Stimulated activated CD4-positive, alpha-beta T cell treated with anti-CD3 and anti-CD28 coated beads, Interleukin-2, amount 100 ng/mL, for 4 hours (primary cell): ENCODE measurements at places on chromosomes 13 and 19.

- DNase-seq: peak; percentile 61
Observed at GRCh38 chr19:3785451-3785937, 687 bp downstream of the MATK start.

- no peak for DNase-seq
Observed at GRCh38 chr13:111937777-111938311, 129.1 kb upstream of the SOX1 start.

- no peak for DNase-seq
Observed at GRCh38 chr13:37173214-37173613, 67.8 kb upstream of the CSNK1A1L start.

DNA sequence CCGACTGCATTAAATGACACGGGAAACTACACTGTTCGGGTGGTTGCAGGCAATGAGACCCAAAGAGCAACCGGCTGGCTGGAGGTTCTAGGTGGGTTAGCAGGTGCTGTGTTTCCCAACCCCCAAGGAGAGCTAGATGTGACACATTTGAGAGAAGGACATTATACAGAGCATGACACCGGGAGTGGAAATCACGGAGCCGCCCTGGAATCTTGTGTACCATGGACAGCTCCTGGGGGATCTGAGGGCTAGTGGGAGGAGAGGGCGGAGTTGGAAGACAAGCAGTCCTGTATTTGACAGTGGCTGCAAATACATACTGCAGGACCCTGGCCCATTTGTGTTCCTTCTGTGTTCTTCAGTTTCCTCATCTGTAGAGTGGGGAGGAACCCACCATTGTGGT, 2.3 kb downstream of the CEACAM18 start:
- no peak for DNase-seq

DNA sequence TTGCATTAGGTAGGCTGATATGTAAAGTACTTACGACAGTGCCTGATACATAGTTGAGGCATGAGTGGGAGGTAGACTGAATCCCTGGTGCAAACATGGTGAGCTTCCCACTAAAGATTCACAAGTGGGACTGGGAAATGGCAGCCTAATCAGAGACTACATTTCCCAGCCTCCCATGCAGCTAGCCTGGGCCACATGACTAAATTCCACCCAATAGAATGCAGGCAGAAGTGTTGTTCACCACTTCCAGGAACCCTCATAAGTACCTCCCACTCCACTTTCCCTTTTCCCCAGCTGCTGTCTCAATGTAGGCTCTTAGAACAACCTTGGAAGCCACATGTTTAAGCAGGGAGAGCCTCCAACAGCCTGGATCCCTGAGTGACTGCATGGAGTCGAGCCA, 104.9 kb downstream of the CACNA1A start:
- no peak for DNase-seq

DNA sequence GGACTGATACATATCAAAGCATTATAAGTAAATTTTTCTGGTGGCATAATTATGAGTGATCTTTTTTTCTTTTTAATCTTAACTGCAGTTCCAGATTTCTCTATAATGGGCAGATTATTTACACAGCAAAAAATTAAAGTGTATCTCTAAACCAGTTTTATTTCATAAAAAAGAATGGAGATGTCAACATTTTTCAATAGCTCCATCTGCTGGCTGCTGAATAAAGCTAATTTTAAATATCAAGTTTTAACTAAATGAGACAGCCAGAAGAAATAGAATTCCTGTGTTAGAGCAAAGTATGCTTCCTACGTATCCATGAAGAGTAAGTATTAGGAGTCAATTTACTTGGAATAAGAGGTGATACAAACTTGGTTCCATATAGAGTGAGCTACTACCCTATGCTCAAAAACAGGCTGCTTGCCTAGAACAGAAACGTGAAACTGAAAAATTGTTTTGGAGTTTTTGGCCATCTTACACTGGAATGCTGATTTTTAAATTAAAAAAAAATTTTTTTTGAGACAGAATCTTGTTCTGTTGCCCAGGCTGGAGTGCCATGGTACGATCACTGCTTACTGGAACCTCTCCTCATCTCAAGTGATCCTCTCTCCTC, 5.0 kb upstream of the PDS5B start:
- DNase-seq: no peak

- no peak for DNase-seq
Observed at GRCh38 chr13:100710176-100710575, 35.6 kb upstream of the TMTC4 start.

DNA sequence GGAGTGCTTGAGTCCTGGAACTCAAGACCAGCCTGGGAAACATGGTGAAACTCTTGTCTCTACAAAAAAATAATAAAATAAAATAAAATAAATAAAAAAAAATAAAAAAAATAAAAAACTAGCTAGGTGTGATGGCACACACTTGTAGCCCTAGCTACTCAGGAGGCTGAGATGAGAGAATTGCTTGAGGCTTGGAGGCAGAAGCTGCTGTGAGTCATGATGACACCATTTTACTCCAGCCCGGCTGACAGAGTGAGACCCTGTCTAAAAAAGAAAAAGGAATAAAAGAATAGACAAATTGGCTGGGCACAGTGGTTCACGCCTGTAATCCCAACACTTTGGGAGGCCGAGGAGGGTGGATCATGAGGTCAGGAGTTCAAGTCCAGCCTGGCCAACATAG, 1168.9 kb downstream of the SLITRK5 start:
- no peak for DNase-seq

- no peak for DNase-seq
Observed at GRCh38 chr19:46524308-46524707, 28.6 kb upstream of the PNMA8B start.

GRCh38 chr19:49937750-49938381, 8.6 kb upstream of the NUP62 start:
- DNase-seq: peak; percentile 57

- DNase-seq: no peak
Observed at GRCh38 chr19:12784871-12785430, 6.3 kb upstream of the JUNB start.

DNA sequence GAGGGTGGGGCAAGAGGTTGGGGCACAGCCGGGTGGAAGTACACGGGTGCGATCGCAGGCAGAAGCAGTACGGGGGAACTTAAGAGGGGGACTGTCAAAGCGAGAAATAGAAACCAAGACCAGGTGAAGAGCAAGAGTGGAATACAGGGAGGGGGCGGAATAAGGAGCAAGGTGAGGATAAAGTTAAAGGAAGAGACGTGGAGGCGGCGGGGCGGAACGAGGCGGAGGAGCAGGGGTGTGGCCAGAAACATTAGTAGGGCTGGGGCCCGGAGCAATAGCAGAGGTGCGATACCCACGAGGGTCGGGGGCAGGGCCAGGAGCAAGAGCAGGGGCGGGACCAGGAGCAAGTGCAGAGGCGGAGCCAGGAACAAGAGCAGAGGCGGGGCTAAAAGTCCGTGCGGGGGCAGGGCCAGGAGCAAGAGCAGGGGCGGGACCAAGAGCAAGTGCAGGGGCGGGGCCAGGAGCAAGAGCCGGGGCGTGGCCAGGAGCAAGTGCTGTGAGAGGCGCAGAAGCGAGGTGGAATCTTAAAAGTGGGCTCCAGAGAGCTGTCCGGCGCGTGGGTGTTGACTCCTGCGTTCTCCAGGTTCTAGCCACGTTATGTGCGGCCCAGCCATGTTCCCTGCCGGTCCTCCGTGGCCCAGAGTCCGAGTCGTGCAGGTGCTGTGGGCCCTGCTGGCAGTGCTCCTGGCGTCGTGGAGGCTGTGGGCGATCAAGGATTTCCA, 1.2 kb downstream of the CATSPERG start:
- peak; percentile 95 for DNase-seq

DNA sequence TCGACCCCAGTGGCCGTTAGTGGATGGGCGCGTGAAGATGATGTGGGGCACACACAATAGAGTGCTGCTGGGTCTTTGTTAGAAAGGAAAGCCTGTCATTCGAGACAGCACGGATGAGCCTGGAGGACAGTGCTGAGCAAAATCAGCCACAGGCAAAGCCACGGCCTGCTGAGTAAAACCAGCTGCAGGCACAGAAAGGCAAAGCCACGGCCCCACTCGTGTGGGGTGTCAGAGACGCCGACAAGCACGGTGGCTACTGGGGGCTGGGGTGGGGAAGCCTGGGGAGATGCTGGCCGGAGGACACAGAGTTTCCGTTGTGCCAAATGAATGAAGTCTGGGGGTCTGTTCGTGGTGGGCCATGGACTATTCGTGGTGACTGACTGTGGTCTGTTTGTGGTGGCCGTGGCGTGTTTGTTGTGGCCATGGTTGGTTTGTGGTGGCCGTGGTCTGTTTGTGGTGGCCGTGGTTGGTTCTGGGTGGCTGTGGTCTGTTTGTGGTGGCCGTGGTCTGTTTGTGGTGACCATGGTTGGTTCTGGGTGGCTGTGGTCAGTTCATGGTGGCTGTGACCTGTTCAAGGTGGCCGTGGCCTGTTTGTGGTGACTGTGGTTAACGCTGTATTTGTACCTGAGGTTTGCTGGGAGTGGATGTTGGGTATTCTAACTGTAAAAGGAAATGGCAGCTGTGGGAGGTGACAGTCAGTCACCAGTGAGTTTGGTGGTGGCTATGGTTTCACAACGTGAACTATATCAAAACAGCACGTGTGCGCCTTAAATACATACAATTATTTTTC, 36.3 kb downstream of the MCF2L start:
- no peak for DNase-seq

DNA sequence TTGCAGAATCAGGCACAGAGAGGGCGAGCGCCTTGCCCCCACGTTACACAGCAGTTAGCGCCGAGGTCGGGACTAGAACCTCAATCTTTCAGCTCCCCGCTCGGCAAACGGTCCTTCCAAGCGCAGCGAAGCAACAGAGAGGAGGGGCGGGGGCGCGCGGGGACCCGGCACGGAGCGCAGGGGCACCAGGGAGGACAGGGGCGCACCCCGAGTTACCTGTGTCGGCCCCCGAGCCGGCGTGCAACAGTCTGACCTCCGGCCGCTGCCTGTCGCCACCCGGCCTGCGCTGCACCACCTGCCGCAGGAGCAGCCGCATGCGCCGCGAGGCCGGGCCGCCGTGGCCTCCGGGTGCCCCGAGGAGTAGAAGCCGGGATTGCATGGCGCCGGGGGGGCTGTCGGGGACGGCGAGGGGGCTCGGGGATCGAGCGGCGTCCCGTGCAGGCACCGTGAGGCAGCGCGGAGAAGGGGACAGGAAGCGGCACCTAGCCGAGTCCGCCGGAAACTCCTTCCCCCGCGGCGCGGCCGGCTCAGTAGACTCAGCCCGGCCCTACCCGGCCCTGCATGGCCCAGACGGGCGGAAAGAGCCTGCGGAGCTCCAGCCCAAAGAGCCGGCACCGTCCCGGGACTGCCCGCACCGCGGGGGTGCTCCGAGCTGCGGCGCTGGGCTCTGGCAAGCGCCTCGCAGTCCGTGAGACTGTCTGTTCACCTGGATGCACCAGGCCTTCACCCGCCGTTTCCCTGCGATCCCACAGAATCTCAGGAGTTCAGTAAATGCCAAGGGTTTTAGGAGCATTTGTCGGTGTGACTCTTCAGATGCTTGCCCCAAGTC, at the start of gene VWA8:
VWA8 (minus strand) TSS at position 473 of the 829 bp plus-strand sequence; CDS start at position 379, 94 bp downstream.
- peak; percentile 70 for DNase-seq

DNA sequence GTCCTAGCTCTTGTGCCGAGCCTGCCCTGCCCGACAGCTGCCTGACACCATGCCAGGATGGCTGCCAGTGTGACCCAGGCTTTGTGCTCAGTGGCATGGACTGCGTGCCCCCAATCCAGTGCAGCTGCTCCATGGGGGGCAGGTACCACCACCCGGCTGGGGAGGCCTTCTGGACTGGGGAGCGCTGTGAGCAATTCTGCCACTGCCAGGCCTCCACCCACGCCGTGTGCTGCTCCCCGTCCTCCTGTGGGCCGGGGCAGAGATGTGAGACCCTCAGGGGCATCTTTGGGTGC, 9.4 kb upstream of the FXYD3 start:
- no peak for DNase-seq

DNA sequence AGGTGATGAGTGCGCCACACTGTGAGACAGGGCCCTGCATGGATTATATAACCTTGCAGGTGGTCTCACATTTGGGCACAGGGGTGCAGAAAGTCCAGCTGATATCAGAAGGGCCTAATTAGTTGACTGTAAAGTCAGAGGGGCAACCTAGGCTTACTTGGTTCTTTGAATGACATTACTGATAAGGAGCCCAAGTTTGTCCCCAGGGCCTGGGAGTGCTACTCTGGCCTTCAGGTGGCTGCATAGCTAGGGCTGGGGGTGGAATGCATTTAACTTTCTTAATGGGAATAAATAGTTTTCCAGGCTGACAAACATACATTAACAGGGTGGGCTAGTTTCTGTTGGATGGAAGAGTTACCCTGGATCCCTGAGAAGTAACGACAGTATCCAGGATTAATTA, 3.3 kb downstream of the WDR87 start:
- no peak for DNase-seq

- no peak for DNase-seq
Observed at GRCh38 chr13:45396533-45397095, 21.6 kb downstream of the SLC25A30 start.

DNA sequence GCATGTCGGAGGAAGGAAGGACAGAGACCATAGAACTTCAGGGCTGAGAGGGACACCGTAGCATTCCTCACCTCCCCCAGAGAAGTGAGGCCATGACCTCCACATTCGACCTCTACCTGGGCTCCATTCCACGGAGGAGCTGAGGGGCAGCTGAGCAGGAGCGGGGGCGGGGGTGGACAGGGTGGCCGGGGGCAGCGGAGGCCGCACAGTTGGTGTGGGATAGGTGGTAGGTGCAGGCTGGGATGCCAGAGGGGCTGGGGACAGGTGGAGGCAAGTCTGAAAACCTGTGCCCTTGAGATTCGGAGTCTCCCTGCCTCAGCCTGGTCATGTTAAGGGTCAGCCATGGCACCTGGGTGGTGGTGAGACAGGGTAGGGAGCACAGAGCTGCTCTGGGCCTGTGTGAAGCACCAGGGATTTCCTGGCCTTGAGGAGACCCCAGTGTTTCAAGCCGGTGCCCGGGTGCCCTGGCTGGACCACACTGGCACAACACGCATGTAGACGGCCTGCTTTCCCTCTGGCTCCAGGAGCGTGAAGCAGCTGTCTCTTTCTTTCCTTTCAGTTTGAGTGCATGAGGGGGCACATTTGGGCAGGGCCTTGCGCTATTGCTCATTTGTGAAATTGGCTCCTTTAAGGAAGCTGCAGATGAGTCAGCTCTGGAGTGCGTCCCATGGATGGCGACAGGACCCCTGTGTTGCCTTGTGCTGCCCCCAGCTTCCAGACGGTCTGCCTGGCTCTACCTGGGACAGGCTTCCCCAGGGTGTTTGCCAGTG, 51.8 kb downstream of the TSSK6 start:
- DNase-seq: no peak
